ENCODE measurements at places on chromosomes 7 and 10.
A peak's percentile ranks its signal among the peaks of the same experiment; 100 is the strongest.

GRCh38 chr10:12705943-12706342 lies 295.6 kb downstream of the CCDC3 start:
- DNase-seq, result no peak

DNA sequence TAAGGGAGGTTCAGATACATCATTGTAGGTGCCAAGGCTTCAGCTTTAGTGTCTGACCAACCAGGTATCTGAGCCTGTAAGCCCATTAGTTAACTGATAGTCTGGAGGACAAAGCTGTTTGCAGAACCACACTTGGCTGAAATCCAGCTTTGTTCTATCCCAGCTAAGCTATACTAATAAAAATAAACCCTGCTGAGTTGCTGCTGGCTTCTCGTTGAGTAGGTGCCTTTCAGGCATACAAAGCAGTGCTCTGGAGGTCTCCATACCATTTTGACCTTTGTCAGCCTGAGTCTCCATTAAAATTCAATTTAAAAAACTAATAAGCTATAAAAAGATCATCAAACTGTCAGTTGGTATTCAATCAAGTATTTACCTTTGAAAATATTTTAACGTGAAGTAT lies 22.0 kb downstream of the CDCA7L start:
- DNase-seq, result no peak

DNA sequence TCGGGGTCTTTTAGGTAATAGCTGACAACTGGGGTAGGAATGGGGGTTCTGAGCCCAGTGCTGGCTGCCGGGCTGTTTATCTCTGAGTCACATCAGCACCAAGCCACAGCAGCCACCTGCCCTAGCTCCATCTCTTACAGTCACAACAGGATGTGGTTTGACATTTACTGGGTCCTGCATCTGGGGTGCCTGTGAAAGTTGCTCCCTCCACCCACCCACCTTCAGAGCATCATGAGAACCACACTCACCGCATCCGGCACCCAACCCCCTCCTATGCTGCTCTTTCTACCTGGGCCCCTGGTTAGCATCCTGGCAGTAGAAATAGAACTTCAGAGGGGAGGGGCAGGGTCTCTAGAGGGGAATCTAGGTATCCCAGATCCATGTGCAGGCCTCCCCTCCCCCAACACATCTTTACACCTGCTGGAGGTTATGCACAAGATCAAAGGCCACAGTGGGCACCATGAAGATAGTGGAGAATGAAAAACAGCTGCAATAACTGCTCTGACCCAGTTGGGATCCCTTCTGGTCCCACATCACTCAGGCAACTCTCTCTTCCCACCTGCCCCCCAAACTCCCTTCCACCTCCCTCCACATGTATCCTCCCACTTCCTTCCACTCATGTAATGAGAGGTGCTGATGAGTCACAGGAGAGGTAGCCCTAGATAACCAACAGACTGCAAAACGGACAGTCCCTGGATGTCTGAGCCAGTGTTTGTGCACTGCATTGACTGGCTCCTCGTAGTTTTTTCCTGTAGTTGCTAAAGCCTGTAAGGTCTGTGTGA lies 38.2 kb downstream of the PRSS2 start:
- peak; percentile 91 for DNase-seq

GRCh38 chr7:144787127-144787526 lies 48.7 kb downstream of the TPK1 start:
- DNase-seq, result no peak

- no peak for DNase-seq
These were observed 13.7 kb upstream of the INMT start for GRCh38 chr7:30738026-30738915.

DNA sequence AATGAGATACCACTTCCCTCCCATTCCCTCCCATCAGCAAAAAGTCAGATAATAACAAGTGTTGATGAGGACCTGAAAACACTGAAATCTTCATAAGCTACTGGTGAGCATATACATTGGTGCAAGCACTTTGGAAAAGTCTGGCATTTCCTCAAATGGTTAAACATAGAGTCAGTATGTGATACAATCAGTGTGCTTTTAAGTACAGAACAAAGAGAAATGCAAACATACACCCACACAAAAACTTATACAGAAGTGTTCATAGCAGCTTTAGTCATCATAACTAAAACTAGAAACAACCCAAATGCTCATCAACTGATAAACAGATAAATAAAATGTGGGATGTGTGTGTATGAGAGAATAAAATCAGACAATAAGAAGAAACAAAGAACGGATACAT lies 261.9 kb downstream of the ELMO1 start:
- no peak for DNase-seq

DNA sequence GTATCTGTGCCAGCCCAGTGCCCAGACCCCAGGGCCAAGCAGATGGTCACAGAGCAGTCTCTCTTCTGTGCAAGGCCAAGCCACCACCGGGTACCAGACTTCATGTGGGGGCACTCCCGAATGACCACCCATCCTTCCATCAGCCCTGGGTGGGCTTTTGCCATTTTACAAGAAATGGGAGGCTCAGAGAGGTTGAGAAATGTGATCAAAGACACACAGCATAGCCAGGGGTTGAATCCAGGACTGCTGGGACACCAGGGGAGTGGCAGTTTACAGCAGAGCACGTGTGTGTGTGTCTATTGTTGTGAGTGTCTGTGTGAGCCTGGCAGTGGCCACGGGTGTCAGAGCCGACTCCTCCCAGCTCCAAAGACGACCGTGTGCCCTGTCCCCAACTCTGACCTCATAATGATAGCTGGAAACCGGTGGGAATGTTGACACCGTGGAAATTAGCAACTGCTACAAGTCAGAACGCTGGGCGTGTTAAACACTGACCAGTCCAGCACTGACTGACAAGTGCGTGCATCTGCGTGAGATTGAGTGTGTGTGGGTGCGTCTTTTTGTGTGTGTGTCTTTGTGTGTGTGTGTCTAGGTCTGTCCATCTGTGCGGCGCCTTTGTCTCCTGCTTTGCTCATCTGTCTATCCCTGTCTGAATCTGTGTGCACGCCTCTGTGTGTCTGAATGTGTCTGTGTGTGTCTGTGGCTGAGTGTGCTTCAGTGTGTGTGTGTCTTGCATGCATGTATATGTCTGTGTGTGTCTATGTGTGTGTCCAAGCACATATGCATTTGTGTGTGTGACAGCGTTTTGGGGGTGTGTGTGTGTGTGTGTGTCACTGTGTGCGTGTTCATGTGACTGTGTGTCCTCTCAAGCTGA lies 17.2 kb upstream of the SLC29A4 start:
- DNase-seq, result no peak

- no peak for DNase-seq
These were observed 2.4 kb downstream of the OTUD1 start for GRCh38 chr10:23441251-23441650.

DNA sequence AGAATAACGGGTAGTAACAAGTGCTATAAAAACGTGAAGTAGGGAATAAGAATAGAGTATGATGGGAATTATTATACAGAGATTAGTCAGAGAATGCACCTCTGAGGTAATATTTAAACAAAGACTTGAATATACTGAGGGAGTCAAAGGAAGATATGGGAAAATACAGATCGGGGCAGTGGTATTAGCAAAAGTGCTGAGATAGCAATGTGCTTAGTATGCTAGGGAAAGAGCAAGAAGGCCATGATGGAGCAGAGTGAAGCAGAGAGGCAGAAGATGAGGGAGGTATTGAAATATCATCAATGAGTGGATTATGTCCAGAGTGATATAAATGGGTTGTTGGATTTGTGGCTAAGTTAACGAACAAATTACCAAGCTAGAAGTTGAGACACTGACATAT lies 96.5 kb upstream of the GPR22 start:
- DNase-seq, result no peak

- no peak for DNase-seq
These were observed 72.4 kb upstream of the PDGFA start for GRCh38 chr7:591856-592628.

DNA sequence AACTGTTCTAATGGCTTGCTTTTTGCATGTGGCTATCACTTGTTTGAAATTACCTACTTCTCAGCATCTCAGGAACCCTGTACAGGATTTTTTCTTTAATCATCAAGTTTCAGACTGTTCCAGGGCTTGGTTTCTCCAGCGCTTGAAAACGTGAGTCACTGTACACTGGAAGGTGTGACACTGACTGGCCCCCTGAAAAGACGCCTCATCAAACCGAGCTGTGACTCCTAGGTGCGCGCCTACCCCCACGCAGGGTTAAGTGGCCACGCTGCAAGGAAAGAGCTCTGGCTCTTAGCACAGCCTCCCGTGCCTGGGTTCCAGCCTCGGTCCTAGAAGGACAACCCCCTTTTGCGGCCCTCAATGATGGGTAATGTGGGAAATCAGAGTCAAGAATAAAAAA lies 81.0 kb downstream of the EBF3 start:
- DNase-seq, result no peak

GRCh38 chr7:155471718-155472117 lies 13.8 kb downstream of the EN2 start:
- DNase-seq, result no peak

Measured in stimulated activated CD4-positive, alpha-beta T cell treated with anti-CD3 and anti-CD28 coated beads, Interleukin-1b, Interleukin-23, amount 100 ng/mL, for 1 hour (primary cell).